Foreskin keratinocyte (primary cell): ENCODE measurements at places on chromosomes 6 and 20. TPM values are rescaled to one million over a fixed set of nuclear protein-coding genes. Genes with fewer than 3 reads are reported as not detected.

Gene HTR1E
- total RNA-seq: not detected in 2 replicates

- DNase-seq: peak; percentile 32
Observed at GRCh38 chr6:159935633-159936032, 33.2 kb upstream of the IGF2R start.

- no peak for DNase-seq
Observed at GRCh38 chr6:143603455-143603854, 74.3 kb upstream of the PHACTR2 start.

DNA sequence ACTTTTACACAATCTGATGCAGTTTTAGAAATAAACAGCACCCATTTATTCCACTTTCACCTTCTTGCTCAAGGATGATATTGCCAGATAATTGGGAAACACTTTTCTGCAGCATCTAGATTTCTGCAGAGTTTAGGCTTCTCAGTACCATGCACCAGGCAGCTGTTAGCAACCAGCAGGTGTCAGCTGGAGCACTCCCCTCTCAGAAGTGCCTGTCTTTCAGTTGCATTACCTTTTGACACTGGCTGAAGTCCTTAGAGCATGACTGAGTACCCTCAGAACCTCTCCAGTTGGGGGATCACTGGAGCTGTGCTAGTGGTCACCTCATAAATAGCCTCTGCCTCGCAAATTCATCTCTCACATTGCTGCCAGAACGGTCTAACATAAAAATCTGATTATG is 91.2 kb downstream of the DNAH8 start:
- no peak for DNase-seq

DNA sequence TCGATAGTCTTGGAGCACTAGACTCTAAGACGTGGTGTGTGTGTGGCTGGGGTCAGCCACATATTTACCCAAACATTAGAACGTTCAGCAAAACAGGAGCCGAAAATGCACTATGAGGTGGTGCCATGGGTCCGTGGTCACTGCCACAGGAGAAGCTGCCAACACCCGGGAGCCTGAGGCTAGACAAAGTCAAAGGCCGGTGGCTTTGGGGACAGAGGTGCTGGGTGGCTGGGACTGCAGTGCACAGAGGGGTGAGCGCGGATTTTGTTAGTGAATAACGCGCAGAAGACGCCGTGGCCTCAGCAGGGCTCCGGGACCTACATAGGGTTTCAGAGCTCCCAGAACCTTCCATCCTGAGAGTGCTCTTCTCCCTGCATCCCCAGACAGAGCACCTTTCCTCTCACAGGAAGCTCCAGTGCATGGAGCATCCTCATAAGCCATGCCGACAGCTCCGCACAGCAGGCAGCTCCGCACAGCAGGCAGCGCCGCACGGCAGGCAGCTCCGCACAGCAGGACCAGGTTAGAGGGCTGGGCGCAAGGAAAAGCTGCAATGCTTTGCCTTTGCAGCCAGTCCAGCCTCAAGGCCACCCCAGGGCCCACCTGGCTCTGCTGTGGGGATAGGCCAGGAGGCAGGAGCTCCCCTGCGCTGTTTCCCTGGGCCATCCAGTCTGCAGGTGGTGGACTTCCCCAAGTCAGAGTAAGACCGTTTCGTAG is 304.1 kb downstream of the TAF4 start:
- no peak for DNase-seq

DNA sequence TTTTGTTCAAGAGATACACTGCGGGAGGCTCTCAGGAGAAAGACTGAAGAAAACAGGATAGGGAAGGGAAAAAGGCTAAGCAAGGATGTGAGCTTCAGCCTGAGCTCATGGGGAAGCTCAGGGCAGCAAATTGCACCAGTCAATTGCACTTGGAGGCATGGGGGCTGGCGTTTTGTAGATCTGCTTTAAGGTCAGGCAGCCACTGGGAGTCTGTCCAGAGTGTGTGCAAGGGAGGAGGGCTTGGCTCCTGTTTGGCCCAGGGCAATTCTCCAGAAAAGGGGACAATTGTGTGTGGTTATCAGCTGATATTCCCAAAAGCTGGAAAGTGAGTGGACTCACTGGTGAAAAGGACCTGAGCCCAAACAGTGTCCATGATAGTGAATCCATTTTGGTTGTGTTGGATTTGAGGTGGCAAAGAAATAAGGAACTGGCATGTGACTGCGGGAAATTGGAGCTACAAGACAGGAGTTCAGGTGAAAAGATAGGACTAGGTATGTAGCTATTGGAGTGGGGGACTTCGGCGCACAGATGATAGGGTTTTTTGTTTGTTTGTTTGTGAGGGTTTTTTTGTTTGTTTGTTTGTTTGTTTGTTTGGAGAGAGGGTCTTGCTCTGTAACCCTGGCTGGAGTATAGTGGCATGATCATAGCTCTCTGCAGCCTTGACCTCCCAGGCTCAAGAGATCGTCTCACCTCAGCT is 22.3 kb upstream of the IER3 start:
- DNase-seq: no peak
